ENCODE measurements at places on chromosomes 1 and 21. TPM values are rescaled to one million over a fixed set of nuclear protein-coding genes. Genes with fewer than 3 reads are reported as not detected.

GRCh38 chr21:42937960-42938605, 12.7 kb upstream of the ERVH48-1 start:
- no peak overlapping the region for H3K27ac ChIP-seq
- H3K4me1 ChIP-seq = no peaks in the 10 kb centered on the region
- no peak for DNase-seq
- H3K4me3 ChIP-seq = no peak overlapping the region

GRCh38 chr1:159587461-159587951, at the start of gene APCS:
APCS (plus strand) TSS chr1:159587826; CDS start chr1:159587922, 96 bp downstream.
- no peak for DNase-seq
- no peak within 1 kb of the TSS for H3K4me3 ChIP-seq
- H3K4me1 ChIP-seq = no peaks in the 10 kb centered on the region

SPRR3 gene
- polyA plus RNA-seq = not detected

ZMYND12 gene
- polyA plus RNA-seq = 0.13 TPM

ADAMTSL4 gene
- not detected for polyA plus RNA-seq

- H3K4me1 ChIP-seq = peaks cover 4% of the 10 kb centered on the region
- no peak overlapping the region for H3K27ac ChIP-seq
These were observed 59.1 kb downstream of the NFIA start for GRCh38 chr1:61141288-61142042.

DNA sequence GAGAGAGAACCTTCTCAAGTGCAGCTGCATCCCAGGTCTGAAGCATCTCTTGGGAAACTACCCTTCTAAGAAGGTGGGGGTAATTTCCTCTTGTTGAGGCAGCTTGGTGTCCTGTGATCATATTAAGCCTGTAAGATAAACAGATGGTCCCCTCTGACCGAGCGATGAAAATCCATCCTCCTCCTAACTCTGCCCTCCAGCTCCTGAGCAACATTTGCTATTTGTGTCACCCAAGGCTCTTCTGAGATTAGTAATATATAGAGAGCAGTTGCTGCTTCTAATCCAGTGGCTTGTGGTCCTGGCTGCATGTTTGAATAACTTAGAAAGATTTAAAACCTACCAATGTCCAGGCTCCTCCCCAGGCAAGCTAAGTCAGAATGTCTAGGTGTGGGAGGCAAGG, 123.7 kb downstream of the DISC1 start:
- H3K27ac ChIP-seq = no peak overlapping the region
- no peaks in the 10 kb centered on the region for H3K27me3 ChIP-seq
- H3K4me1 ChIP-seq = no peaks in the 10 kb centered on the region
- H3K36me3 ChIP-seq = peaks cover 78% of the 10 kb centered on the region

DNA sequence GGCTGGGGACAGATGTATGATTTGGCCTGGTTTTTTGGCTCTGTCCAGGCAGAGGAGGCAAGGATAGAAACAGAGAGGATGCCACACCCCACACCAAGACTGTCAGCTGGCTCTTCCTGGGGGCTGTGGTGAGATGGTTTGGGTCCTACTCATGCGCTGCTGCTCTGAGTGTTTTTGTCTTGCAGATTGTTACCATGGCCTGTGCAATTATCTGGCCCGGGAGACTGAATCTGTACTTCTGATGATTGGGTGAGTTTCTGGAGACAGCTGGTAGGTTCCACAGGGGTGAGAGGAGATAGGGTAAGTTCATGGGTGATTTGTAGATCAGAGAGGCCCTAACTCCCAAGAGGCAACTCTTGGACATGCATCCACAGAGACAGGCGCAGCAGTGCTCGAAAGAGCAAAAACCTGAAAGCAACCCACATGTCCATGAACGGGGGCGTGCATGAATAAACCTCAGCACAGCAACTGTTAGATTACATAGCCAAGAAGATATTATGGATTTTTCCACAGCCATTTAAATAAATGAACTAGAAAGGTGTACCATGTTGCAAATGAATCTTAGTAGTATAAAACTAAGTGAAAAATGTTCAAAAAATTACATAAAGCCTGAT, 17.8 kb downstream of the AADACL4 start:
- H3K27ac ChIP-seq = no peak overlapping the region
- H3K36me3 ChIP-seq = no peaks in the 10 kb centered on the region
- DNase-seq = no peak
- peaks cover 5% of the 10 kb centered on the region for H3K4me1 ChIP-seq

GRCh38 chr1:151352021-151352718, 5.1 kb upstream of the RFX5 start:
- H3K4me3 ChIP-seq = no peak overlapping the region
- no peak overlapping the region for H3K27ac ChIP-seq
- H3K4me1 ChIP-seq = peaks cover 9% of the 10 kb centered on the region
- H3K27me3 ChIP-seq = no peaks in the 10 kb centered on the region
- no peak for DNase-seq

Measured in naive thymus-derived CD8-positive, alpha-beta T cell (primary cell).